ENCODE measurements at places on chromosomes 3 and 15.

GRCh38 chr15:88476635-88477060 lies 9.1 kb downstream of the MRPS11 start:
- DNase-seq = no peak

GRCh38 chr3:160220038-160220437 lies 5.2 kb upstream of the C3orf80 start:
- no peak for DNase-seq

- no peak for DNase-seq
Observed at GRCh38 chr3:155101398-155101797, 21.3 kb downstream of the MME start.

DNA sequence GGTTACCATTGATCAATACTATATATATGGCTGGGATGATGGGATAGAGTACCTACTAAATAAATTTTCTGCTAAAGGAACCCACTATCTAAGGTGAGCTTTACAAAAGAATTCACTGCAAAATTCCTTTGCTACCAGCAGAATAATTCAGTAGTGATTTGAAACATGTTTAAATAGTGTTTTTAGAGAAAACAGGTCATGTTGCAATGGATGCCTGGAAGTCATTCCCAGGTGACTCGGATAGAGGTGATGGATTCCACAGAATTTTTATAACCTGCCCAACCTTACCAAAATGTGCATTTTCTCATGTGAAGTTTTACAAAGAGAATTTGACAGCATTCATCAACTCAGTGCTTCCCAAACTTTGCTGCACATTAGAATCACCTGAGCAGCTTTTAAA lies 53.2 kb downstream of the CEP152 start:
- DNase-seq = no peak

DNA sequence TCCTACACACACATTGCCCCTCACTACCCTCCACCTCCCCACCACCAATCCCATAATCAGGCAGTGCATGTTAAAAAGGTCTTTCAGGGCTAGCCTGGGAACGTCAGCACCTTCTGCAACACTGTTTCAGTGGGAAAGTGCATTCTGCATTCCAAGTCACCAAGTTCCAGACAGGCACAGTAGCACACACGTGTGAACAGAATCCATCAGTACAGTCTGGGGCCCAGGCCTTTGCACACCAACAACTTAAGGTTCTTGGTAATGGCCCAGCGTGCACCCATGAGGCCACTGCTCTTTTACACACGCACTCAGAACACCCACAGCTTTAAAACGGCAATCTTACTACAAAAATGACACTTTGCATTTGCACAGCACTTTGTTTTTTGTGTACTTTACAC lies 1.2 kb downstream of the ANXA2 start:
- no peak for DNase-seq

DNA sequence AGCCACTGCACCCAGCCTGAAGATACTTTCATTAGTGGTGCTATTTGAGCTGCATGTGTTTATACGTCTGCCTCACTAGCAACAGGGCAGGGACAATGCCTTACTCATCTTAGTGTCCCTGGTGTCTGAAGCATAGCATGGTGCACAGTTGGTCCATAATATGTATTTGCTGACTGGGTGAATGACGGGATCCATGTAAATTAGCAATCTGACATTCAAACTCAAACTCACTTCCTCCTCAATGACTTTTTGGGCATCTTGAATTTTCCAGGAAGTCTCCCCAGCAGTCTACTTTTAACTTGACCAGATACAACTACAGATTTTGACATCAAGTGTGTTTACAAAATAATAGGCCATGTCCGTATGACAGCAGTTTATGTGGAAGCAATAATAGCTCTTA lies 3.0 kb upstream of the LDHAL6B start:
- DNase-seq = no peak

DNA sequence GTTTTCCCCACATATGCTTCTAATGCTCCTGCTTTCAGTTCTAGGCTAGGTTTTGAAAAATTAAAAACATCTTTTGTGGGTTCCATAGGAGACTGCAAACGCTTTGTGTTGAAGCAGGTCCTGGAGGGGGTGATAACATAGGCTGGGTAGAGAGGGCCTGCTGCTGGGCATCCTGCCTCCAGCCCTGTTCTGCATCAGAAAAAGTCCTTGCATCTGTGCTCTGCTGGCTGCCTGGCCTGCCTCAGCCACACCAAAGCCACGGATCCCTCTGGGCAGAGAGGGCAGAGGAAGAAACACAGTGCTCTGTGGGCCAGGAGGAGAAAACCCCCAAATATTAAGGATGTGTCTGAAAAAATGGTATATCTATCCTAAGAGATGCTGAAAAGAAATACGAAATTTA lies 3.9 kb upstream of the ARPP21 start:
- DNase-seq = no peak

- DNase-seq = no peak
Observed at GRCh38 chr15:56675930-56676329, 57.4 kb downstream of the ZNF280D start.

- DNase-seq = no peak
Observed at GRCh38 chr3:126381966-126382365, 12.7 kb upstream of the CFAP100 start.

- DNase-seq = no peak
Observed at GRCh38 chr15:58773024-58773423, 1.9 kb downstream of the MINDY2 start.

DNA sequence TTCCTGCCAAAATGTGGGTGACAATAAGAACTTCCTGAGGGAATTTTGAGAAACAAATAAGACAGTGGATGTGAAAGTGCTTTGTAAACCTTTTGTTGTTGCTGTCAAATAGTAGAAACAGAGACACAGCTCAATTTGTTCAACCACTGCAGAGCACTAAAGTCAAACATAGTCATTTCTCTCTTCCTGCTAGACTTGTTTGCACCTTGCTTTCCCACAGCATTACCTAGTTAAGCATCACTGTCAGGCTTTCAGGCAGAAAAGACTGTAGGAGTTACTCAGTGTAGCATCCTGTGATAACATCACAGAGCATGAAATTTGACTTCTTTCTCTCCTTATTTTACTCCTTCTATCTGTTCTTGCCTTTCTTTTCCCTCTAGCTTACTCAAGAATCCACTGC lies 27.1 kb downstream of the SLC12A1 start:
- no peak for DNase-seq

DNA sequence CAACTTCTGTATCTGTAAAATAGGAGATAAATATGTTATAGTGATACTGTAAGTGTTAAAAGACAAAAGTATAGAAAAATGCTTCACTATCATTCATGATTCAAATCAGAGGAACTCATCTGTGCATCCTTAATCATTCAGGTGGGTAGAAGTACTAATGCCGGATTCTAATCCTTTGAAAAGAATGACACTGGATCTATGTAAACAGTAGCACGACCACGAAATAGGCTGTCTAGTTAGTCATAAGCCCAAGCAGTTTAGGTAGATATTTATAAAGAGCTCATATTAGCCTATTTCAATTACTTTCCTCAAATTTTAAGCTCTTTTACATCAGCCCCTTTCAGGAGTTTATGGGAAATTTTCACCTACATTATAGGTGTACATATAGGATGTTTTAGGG lies 437.9 kb downstream of the SOX2 start:
- DNase-seq = no peak

DNA sequence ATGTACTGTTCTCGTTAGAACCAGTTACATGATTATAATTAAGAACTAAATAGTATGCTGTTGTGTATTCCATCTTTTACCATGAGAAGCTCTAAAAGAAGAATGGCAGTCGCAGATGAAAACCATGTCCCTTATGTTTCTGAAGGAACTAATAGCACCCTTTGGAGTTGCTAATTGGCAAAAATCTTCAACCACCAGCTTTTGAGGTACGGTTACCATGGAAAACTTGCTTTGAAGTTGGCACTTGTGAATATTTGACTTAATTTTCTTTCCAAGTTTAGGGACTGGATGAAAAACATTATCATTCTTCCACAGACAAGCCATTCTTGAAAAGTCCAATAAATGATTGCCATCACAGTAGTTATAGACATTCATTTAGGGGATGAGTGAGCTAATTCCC lies 666.6 kb upstream of the ROBO1 start:
- no peak for DNase-seq

- no peak for DNase-seq
Observed at GRCh38 chr15:62771234-62771633, 271.3 kb upstream of the TPM1 start.

GRCh38 chr15:84772467-84772866 lies 24.1 kb downstream of the ZNF592 start:
- DNase-seq = no peak

Measured in BJ (cell line).